ENCODE measurements at places on chromosomes 11 and 22.

DNA sequence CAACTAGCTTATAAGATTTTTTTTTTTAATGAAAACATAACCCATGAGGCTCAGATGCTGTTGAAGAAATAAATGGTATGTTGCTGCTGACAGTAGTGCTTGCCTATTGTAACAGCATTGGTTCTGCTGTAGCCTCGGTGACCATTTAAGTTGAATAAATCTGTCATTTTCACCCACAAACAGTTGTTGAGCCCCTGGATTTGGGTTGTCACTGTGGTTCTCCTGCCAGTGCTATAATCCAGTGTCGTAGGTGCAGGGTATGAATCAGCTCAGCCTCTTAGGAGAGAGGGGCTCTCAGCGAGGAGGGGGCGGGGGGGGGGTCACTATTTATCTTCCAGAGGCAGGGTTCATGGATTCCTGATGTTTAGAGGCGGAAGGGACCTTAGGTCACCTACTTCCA lies 49.9 kb upstream of the HORMAD2 start:
- H3K27ac ChIP-seq: no peak overlapping the region
- H3K36me3 ChIP-seq: peaks cover 16% of the 10 kb centered on the region
- no peak overlapping the region for H3K4me3 ChIP-seq

DNA sequence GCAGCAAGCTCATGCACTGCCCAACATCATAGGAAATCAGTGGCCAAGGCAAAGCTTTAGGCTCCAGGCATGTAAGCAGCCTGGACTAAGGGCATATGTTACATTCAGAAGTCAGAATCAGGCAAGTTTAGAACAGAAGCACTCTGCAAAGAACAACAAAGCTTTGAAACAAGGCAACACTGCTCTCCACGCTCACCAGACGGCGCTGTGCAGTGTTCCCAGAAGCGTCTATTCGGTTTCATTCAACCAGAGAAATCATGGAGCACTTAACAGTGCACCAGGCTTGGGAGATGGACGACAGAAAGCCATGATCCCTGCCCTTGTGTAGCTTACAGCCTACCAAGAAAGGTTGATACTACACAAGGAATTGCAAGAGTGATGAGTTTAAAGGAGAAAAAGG lies 555.8 kb downstream of the BUD13 start:
- no peak overlapping the region for H3K4me3 ChIP-seq
- no peaks in the 10 kb centered on the region for H3K36me3 ChIP-seq
- H3K27ac ChIP-seq: no peak overlapping the region
- H3K4me1 ChIP-seq: no peaks in the 10 kb centered on the region
- DNase-seq: peak; percentile 24
- no peaks in the 10 kb centered on the region for H3K27me3 ChIP-seq

DNA sequence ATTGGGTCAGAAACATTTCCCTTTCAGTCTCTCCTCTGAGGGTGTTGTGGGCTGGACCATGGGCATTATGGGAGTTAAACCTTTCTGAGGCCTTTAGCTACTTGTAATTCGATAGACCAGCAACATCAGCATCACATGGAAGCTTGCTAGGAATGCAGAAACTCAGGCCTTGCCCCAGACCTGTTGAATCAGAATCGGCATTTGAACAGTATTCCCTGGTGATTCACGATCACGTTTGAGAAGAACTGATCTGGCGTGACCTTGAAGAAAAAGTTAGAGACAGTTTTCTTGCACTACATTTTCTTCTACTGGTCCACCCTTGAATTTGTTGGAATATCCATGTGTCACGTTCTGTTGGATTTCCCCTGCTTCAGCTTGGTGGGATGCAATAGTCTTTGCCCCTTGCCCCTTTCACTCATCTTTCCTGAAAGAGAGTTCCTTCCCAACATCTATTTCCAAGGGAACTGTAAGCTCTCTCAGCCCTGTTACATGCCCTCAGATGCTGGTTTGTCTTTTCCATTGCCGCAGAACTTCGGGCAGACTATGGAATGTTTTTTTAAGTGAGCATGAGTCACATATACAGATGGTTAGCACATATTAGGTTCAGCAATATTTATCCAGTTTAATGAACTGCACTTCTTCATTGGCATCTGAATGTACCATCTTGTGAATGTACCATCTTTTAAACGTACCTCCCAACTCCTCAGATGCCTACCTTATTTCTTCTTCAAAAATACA lies 23.9 kb downstream of the EHF start:
- H3K27ac ChIP-seq: no peak overlapping the region
- H3K4me3 ChIP-seq: no peak overlapping the region
- DNase-seq: no peak
- no peaks in the 10 kb centered on the region for H3K36me3 ChIP-seq

- no peak overlapping the region for H3K4me3 ChIP-seq
- DNase-seq: no peak
- H3K27me3 ChIP-seq: no peaks in the 10 kb centered on the region
These were observed 2.8 kb downstream of the ZNHIT2 start for GRCh38 chr11:65114538-65115171.

- H3K4me1 ChIP-seq: peaks cover 12% of the 10 kb centered on the region
- H3K4me3 ChIP-seq: no peak overlapping the region
- DNase-seq: no peak
- H3K27ac ChIP-seq: no peak overlapping the region
These were observed 3.7 kb upstream of the IPO7 start for GRCh38 chr11:9380773-9381172.

DNA sequence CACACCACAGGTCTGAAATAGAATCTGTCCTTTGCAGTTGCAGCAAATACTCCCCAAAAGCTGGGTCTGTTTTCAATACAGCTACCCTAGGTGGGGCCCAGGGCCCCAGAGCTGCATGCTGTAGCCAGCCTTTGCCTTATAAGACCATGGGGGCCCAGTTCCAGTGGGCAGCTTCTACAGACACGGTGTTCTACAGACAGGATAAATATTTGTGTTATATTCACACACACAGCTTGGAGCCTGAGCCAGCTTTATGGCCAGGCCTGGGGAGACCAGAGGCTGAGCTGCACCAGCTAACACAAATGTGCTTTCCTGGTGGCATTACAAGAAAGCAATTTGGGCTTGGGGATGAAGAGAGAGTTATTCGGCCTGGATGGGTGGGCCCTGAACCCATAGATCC lies 151.8 kb upstream of the NCAM1 start:
- H3K4me1 ChIP-seq: no peaks in the 10 kb centered on the region
- no peak overlapping the region for H3K4me3 ChIP-seq
- peaks cover 1% of the 10 kb centered on the region for H3K27me3 ChIP-seq
- DNase-seq: no peak
- no peaks in the 10 kb centered on the region for H3K36me3 ChIP-seq
- no peak overlapping the region for H3K27ac ChIP-seq

DNA sequence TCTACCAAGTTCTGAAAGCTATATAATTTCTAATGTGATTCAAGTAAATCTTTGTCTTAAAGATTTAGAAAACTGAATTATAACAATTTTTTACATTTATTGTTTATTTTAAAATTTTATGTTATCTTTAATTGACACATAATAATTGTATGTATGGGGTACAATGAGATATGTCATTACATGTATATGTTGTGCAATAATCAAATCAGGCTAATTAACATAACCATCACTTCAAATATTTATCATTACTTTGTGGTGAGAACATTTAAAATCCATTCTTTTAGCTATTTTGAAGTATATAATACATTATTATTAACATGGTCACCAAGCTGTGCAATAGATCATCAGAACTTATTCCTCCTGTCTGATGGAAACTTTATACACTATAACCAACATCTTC lies 181.1 kb downstream of the DDX10 start:
- no peaks in the 10 kb centered on the region for H3K27me3 ChIP-seq
- H3K27ac ChIP-seq: no peak overlapping the region
- no peak overlapping the region for H3K4me3 ChIP-seq
- H3K4me1 ChIP-seq: peaks cover 3% of the 10 kb centered on the region
- DNase-seq: no peak

GRCh38 chr11:82794490-82794889 lies 60.8 kb upstream of the FAM181B start:
- peaks cover 5% of the 10 kb centered on the region for H3K27me3 ChIP-seq
- no peak overlapping the region for H3K27ac ChIP-seq
- no peaks in the 10 kb centered on the region for H3K36me3 ChIP-seq
- no peak overlapping the region for H3K4me3 ChIP-seq

DNA sequence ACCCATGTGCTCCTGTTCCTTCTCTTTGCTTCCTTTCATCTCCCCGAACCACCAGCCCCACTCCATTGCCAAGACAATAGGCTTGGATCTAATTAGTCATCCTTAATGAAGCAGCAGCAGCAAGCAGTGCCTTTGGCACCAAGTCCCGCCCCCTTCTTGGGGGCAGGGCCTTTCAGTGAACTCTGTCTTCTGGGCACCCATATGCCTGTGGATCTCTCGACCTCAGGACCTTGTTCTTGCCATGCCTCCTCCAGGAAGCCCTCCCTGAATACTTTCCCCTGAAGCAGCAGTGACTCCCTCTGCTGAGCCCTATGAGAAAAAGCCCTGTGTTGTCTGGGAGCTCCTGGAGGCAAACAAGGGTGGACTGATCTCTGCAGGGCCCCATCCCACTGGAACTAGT lies 32.1 kb downstream of the ARHGEF17 start:
- no peak overlapping the region for H3K27ac ChIP-seq
- no peaks in the 10 kb centered on the region for H3K4me1 ChIP-seq
- DNase-seq: no peak
- no peak overlapping the region for H3K4me3 ChIP-seq
- no peaks in the 10 kb centered on the region for H3K36me3 ChIP-seq
- peaks cover 7% of the 10 kb centered on the region for H3K27me3 ChIP-seq

- peaks cover 14% of the 10 kb centered on the region for H3K27me3 ChIP-seq
- H3K27ac ChIP-seq: peak overlapping the region; percentile 33
- H3K4me3 ChIP-seq: peak overlapping the region; percentile 9
- no peak for DNase-seq
- peaks cover 54% of the 10 kb centered on the region for H3K4me1 ChIP-seq
These were observed 106.2 kb downstream of the ABTB2 start for GRCh38 chr11:34251589-34251980.

DNA sequence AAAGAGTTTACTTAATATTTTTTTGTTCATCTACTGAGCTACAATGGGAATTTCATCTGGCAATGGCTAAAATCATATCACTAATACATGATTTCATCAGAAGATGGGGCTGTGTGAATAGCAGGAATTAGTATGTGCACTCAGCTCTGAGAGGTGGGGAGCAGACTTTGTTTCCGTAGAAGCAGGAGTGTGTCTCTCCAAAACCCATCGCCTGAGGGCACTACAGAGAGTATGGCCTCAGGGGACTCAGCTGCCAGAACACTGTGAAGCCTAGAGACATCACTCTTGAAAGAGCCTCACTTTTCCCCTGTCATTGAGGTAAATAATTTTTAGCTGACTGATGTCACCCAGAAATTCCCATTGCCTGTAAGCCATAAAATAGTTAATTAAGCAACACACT lies 261.4 kb upstream of the ISX start:
- no peak for DNase-seq
- H3K27me3 ChIP-seq: no peaks in the 10 kb centered on the region
- no peaks in the 10 kb centered on the region for H3K36me3 ChIP-seq
- no peak overlapping the region for H3K27ac ChIP-seq
- no peaks in the 10 kb centered on the region for H3K4me1 ChIP-seq
- no peak overlapping the region for H3K4me3 ChIP-seq

- H3K27ac ChIP-seq: no peak overlapping the region
- DNase-seq: peak; percentile 74
- H3K27me3 ChIP-seq: no peaks in the 10 kb centered on the region
- H3K4me3 ChIP-seq: no peak overlapping the region
- H3K4me1 ChIP-seq: no peaks in the 10 kb centered on the region
- H3K36me3 ChIP-seq: no peaks in the 10 kb centered on the region
These were observed 114.7 kb downstream of the CRYBB2 start for GRCh38 chr22:25334162-25334490.

DNA sequence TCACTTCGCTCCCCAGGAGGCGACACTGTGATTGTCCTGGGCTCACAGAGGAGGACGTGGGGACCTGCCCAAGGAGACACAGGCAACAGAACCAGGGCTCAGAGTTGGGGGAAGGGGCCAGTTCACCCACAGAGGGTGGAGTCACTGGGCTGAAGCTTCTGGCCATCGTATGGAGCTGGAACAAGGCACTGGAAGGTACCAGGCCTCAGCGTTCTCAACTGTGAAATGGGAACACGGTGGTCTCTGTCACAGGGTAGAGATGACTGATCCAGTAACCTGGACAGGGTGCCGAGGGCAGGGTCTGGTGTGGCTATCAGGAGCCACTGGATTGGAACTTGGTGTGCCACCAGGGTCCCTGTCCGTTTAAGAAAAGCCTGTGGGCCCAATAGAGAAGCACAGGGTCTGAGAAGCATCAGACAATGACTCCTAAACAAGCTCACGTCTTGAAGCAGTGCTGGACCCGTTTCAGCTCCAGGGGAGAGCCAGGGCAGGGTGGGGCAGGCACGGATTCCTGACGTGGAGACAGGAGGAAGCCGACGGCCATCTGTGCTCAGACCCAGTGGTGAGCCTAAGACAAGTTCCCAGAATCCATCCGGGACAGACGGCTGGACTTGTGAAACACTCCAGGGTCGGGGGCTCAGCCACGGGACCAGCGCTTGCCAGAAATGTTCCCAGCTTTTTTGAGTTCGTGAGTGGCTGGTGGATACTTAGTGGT lies 25.0 kb upstream of the KCNQ1OT1 start:
- no peak overlapping the region for H3K27ac ChIP-seq
- H3K4me3 ChIP-seq: no peak overlapping the region
- H3K36me3 ChIP-seq: no peaks in the 10 kb centered on the region
- DNase-seq: no peak

DNA sequence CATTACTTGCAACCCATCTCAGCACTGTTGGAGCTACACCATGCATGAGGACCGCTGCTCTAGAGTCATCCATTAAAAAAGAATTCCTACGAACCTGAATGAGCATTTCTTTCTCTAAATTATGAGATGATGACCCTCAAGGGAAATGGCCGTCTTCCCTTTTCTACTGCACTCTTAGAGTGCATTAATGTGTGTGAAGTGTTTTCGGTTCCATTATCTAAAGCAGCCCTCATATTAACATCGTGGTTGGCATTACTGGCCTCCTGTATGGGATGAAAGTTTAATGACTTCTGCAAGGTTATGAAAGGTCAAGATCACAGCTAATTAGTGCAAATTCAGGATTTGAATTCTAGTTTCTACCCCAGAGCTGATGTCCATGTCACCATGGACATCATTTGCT lies 16.7 kb downstream of the CD44 start:
- H3K36me3 ChIP-seq: peaks cover 90% of the 10 kb centered on the region
- peaks cover 95% of the 10 kb centered on the region for H3K4me1 ChIP-seq
- no peak for DNase-seq
- no peak overlapping the region for H3K4me3 ChIP-seq
- no peaks in the 10 kb centered on the region for H3K27me3 ChIP-seq

- H3K4me3 ChIP-seq: peak overlapping the region; percentile 94
- H3K27ac ChIP-seq: peak overlapping the region; percentile 79
- peaks cover 67% of the 10 kb centered on the region for H3K4me1 ChIP-seq
- DNase-seq: no peak
- peaks cover 42% of the 10 kb centered on the region for H3K36me3 ChIP-seq
These were observed 908 bp downstream of the NADSYN1 start for GRCh38 chr11:71453918-71454304.

GRCh38 chr11:134052988-134053945 lies 15.6 kb upstream of the JAM3 start:
- peaks cover 16% of the 10 kb centered on the region for H3K4me1 ChIP-seq
- no peak overlapping the region for H3K4me3 ChIP-seq
- peaks cover 25% of the 10 kb centered on the region for H3K27me3 ChIP-seq
- H3K27ac ChIP-seq: no peak overlapping the region

Measured in activated CD4-positive, alpha-beta memory T cell treated with anti-CD3 and anti-CD28 coated beads, Interleukin-2, amount 10 ng/mL, durations not matched to agents 7 days and 5 days (primary cell).